Sciatic nerve (tissue), 2 donors: ENCODE measurements at places on chromosomes 13 and 19.

- DNase-seq, result no peak
These were observed 211.8 kb upstream of the SLITRK5 start for GRCh38 chr13:87459419-87459818.

- no peak for DNase-seq
These were observed 1.4 kb downstream of the RETN start for GRCh38 chr19:7670150-7670783.

DNA sequence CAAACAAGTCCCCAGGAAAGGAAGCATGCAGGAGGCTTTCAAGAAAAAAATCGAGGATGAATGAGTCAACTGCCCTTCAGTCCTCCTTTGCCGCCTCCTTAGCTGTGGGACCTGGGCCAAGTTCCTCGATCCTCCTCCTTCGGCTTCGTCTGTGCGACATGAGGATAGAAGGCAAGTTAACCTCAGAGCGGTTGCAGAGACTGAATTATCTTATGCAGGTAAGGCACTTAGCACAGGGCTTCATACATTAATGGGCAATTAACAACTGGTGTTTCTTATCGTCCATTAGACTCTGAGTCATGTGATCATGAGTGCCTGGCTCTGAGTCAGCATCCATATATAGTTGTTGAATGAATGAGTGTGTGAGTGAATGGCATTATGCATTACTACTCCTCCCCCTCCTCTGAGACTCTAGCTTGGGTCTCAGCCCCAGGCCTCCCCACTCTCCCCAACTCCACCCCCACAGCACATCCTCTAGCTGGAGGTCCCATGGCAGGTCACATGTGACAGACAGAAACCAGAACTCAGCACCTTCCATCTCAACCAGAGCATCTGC is 1.6 kb upstream of the TTC9B start:
- no peak for DNase-seq

DNA sequence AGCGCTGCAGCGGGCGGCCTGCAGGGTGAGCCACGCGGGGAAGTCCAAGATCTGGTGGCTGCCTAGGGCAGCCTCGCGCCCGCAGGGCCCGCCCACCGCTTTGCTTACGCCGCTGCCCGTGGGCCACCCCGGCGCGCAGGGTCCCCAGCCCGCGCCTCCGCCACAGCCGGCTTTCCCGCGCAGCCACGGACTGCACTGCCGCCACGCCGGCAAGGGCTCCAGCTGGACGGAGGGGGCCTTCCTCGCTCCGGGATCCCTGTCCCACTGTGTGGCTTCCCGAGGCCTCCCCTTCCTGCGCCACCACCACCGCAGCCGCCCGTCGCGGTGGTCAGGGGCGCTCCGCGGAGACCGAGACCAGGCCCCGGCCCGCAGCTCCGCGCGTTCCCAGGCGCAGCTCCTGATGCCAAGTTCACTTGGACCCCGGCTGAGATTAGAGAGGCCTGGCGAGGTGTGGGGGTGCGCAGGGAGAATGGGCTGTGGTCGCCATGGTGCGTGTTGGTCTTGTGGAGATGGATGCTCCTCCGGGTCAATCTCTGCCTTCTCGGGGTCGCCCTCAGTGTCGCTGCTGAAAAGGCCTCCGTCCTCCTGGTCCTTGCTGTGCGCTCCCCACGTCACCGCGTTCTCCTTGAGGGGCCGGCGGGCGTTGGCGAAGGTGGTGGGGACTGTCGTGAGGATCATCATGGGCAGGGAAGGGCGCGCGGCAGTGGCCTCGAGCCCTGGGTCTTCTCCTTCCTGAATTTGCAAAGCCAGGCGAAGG is 17.9 kb upstream of the RNF17 start:
- DNase-seq, result no peak

- DNase-seq, result no peak
These were observed 8.8 kb upstream of the CD22 start for GRCh38 chr19:35320065-35320713.
